ENCODE measurements at places on chromosomes 7 and 10.

- no peak for DNase-seq
These were observed 4.7 kb downstream of the VOPP1 start for GRCh38 chr7:55567571-55567970.

- DNase-seq, result no peak
These were observed 1.4 kb upstream of the NKX1-2 start for GRCh38 chr10:124451276-124451675.

GRCh38 chr10:29001801-29002200, 287.1 kb upstream of the LYZL1 start:
- DNase-seq, result no peak

DNA sequence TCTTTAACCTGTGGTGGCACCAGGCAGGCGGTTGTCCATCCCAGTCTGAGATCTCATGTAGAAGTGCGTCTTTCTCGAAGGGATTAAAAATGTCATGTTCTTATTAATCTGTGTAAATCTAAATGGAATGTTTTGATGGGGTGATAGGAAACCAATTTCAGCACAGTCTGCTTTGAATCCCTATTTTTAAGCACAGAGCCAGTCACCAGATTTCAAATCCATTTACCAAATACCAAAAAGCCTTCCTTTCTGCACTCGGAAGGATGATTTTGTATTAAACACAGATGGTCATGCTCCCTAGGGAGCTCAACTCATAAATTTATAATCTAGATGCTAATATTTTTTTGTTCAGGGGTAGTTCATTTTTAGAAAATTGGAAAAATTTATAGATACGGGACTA, 160.6 kb upstream of the AOAH start:
- no peak for DNase-seq

- DNase-seq, result no peak
These were observed 18.6 kb downstream of the GET4 start for GRCh38 chr7:894927-895450.

DNA sequence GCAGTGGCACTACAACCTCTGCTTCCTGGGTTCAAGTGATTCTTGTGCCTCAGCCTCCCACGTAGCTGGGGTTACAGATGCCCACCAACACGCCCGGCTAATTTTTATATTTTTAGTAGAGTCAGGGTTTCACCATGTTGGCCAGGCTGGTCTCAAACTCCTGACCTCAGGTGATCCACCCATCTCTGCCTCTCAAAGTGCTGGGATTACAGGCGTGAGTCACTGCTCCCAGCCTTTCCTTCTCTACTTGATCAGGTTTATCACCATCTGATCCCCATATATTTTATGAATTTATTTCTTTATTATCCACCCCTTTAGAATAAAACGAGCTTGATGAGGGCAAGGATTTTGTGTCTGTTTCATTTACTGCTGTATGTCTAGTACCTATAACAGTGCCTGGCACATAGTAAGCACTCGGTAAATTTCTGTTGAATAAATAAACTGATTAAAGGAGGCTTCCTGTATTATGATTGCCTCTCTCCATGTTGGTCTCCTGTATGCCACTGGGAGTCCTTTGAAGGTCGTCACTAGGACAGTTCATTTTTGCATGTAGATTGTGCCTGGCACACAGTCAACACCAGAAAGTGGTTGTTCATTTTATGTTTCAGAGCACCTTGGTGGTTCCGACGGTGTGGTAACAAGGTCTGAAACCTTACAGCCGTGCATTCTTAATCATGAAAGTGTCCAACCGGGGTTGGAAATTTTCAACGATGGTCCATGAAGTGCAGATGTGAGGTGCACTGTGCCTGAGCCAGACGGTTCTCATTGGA, 9.6 kb upstream of the EIF3A start:
- peak; percentile 63 for DNase-seq

- peak; percentile 14 for DNase-seq
These were observed 19.7 kb downstream of the CALML5 start for GRCh38 chr10:5479481-5480161.

DNA sequence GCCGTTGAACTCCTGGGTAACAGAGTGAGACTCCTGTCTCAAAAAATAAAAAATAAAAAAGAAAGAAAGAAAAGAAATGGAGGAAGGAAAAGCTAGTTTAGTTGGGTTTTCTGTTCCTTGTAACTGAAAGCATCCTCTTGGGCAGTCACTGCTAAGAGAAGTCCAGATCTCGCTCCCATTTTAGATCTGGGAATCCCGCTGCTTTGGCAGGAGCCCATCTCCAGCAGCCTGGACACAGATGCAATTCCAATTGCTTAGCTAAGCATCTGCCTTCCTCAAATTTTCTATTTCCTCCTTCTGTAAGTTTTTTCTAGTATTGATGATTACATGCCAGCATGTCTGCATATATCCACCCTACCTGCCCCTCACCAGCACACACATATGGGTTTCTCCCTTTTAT, 54.1 kb downstream of the DENND2A start:
- DNase-seq, result no peak

- no peak for DNase-seq
These were observed 119.4 kb downstream of the VIPR2 start for GRCh38 chr7:159025161-159025779.

DNA sequence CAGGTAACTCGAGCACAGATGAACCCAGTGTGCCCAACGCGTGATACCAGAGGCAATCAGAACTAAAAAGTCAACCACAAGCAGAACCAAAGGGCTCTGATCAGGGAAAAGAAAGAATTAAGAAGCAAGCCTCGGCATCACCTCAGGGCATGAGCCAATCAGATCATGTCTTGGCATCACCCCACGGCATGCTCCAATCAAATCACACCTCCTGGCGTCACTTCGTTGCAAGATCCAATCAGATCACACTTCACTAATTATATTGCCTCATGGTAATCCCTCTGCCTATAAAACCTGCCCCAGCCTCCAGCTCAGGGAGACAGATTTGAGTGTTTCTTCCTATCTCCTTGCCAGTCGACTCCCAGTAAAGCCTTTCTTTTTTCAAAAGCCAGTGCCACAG, 46.8 kb downstream of the TYW1B start:
- DNase-seq, result no peak

GRCh38 chr7:95342642-95343307, 18.4 kb upstream of the PON1 start:
- no peak for DNase-seq

GRCh38 chr10:96820765-96821164, 11.3 kb upstream of the LCOR start:
- no peak for DNase-seq

- no peak for DNase-seq
These were observed 766.0 kb upstream of the POT1 start for GRCh38 chr7:125695626-125696025.

DNA sequence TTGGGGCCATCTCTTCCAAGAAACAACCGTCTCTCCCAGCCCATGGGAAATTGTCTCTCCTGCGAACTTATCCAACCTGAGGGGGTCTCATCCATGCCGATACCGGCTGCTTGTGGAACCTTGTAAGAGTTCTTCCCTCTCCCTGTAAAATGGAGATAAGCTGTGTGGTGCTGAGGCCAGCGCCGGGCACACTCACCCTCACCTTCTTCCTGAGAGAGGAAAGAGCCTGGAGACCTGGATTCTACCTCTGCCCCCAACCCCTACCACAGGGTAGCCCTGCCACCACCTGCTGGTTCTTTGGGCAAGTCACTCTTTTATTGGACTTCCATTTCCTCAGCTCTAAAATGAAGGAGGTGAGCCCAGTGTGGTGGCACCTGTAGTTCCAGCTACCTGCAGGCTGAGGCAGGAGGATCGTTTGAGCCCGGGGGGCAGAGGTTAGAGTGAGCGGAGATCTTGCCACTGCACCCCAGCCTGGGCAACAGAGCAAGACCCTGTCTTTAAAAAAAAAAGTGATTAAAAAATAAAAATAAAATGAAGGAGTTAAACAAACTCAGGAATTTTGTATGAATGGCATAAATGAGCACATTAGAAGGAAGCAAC, 38.4 kb upstream of the PSAP start:
- DNase-seq, result no peak

DNA sequence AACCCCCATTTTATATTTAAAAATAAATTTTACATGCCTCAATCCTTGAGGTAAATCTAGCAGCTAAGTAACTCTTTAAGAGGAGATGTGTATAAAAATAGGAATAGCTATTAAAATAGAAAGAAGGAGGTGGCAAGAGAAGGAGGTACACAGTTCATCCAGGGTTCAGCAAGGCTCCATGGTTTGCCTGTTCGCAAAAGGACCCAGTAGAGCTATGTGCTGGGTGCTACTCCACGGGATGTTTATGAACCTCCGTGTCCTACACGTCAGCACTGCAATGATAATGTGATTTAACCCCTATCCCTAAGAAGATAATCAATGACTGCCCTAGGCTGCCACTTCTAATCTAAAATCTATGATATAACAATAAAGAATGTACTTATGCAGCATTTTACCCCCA, 926 bp upstream of the DENND11 start:
- DNase-seq, result no peak
